ENCODE measurements at places on chromosomes 1 and 21.

GRCh38 chr1:45753248-45754037 is 3.0 kb upstream of the IPP start:
- DNase-seq = no peak

- no peak for DNase-seq
Measured at GRCh38 chr1:212162635-212163034, 122.6 kb upstream of the PPP2R5A start.

- DNase-seq = no peak
Measured at GRCh38 chr1:36654586-36654985, 171.9 kb upstream of the CSF3R start.

GRCh38 chr1:225631021-225631663 is 21.8 kb downstream of the ENAH start:
- DNase-seq = no peak

All from kidney (tissue), 22 donors.